Stimulated activated CD4-positive, alpha-beta T cell treated with anti-CD3 and anti-CD28 coated beads, TNF-alpha, amount 100 ng/mL, for 48 hours (primary cell): ENCODE measurements at places on chromosomes 6 and 20.

- DNase-seq, result no peak
Observed at GRCh38 chr20:16301986-16302385, 271.3 kb downstream of the KIF16B start.

GRCh38 chr6:24513602-24514001 is 18.8 kb downstream of the ALDH5A1 start:
- DNase-seq, result no peak

- DNase-seq, result no peak
Observed at GRCh38 chr20:44319839-44320422, 8.9 kb upstream of the FITM2 start.

DNA sequence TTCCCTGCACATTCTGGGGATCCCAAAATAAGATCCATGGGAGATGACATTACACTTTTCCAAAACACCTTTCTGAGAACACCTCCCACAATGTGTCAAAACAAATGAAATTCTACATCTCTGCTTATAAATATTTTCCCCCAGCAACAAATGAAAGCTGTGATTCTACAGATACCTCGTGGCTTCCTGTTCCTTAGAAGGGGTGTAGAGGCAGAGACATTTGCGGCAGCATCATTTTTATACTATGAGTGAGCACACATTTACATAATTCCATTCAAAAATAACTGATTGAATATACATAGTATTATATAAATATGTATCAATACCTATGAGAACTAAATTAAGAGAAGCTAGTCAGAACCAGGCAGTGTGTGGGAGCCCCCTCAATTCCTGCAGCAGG is 213.9 kb upstream of the JARID2 start:
- no peak for DNase-seq

- no peak for DNase-seq
Observed at GRCh38 chr20:63898882-63899558, 4.1 kb downstream of the DNAJC5 start.

DNA sequence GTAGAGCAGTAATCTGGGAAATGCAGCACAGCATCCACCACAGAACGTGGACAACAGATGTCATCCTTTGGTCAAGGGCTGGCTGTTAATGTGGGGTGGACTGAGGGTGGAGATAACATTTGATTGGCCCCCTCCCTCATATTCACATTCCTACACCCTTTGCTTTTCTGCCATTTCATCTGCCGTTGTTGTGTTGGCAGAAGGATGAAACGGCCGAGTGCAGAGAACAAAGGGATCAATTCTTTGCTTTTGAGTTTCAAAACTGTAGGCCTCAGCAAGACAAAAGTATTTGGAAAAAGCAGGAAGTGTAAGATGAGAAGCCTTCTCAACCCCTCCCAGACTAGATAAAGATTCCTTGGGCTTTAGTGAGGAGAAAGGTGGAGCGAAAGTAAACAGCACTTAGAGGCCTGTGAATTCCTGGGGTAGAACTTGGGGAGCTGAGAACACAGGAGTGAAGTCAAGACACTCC is 74.2 kb upstream of the PHIP start:
- no peak for DNase-seq
